ENCODE measurements at places on chromosomes 7 and 10.

- no peak for DNase-seq
- no peak overlapping the region for H3K27ac ChIP-seq
- no peaks in the 10 kb centered on the region for H3K27me3 ChIP-seq
- H3K36me3 ChIP-seq = no peaks in the 10 kb centered on the region
- H3K4me3 ChIP-seq = no peak overlapping the region
These were observed 42.5 kb upstream of the KMT2E start for GRCh38 chr7:104971290-104972071.

DNA sequence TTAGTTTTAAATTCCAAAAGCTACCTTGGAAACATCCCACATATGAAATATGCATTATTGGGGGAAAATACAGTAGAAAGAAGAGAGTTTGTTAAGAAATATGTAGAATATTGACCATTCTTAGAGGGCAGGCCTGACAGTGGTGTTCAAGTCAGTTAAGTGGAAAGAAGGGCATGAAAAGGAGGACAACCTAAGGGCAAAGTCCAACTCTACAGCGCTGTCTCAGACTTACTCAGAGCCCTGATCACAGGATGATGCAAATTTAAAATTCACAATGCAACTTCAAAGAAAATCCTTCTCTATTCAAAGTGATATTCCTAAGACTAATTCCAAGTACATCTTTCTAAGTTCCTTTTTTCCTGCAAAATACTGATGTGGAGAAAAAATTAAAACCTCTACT lies 139.1 kb upstream of the LRRTM3 start:
- no peaks in the 10 kb centered on the region for H3K36me3 ChIP-seq
- H3K27me3 ChIP-seq = no peaks in the 10 kb centered on the region
- H3K27ac ChIP-seq = no peak overlapping the region
- H3K4me3 ChIP-seq = no peak overlapping the region
- DNase-seq = no peak

DNA sequence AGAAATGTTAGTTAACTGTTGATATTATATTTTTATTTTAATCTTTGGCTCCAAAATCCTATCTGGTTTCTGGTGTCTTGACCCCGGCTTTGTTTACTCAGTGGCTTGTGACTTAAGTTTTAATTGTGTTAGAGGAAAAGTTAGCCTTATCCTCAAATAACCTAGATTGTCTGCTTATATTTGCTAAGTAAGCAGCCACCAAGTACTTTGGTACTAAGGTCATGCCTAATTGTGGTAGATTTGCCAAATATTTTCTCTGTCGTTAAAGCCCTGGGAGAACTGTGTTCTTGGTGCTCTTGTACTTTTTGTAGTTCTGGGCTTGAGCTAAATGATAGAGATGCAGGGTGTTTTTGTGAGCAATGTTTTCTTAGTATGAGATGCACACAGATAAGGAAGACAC lies 34.8 kb downstream of the GPR158 start:
- no peak for DNase-seq
- H3K36me3 ChIP-seq = no peaks in the 10 kb centered on the region
- H3K27ac ChIP-seq = no peak overlapping the region
- no peaks in the 10 kb centered on the region for H3K4me1 ChIP-seq

DNA sequence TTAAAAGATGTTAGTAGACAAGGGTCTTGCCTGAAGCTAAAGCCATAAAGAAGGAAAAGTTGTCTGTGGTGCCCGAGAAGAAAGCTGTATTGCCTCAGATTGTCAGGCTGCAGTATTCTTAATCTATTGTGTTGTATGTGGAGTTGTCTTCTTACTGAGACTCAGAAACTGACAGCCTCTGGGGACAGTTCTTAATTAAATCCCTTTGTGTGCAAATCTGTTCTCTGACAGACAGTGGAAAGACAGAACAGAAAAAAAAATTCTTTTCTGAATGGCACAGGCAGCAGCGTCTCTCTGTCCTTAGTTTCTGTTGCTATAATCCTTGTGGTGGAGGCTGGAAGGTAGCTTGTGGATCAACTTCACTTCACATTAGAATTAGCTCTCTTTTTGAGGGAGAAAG lies 16.8 kb downstream of the VWC2 start:
- DNase-seq = no peak
- no peaks in the 10 kb centered on the region for H3K36me3 ChIP-seq
- H3K4me3 ChIP-seq = no peak overlapping the region
- no peaks in the 10 kb centered on the region for H3K4me1 ChIP-seq
- no peak overlapping the region for H3K27ac ChIP-seq
- no peaks in the 10 kb centered on the region for H3K27me3 ChIP-seq

DNA sequence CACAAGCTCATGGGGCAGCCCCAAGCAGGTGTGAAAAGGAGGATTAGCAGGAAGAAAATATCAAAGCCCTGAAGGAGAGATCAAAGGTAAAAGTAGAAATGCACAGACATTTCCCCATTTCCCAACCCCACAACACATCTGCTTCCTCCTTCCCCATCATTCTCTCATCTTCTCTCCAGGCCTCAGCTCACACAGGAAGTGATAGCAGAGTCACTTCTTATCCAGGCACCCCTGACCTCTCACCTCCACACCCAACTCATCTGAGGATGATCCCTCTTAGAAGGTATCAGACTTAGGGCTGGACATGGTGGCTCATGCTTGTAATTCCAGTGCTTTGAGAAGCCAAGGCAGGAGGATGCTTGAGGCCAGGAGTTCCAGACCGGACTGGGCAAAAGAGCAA lies 18.2 kb upstream of the GJC3 start:
- H3K27me3 ChIP-seq = no peaks in the 10 kb centered on the region
- no peak for DNase-seq
- no peak overlapping the region for H3K4me3 ChIP-seq
- no peaks in the 10 kb centered on the region for H3K36me3 ChIP-seq
- no peak overlapping the region for H3K27ac ChIP-seq

- H3K27me3 ChIP-seq = no peaks in the 10 kb centered on the region
- no peaks in the 10 kb centered on the region for H3K36me3 ChIP-seq
- no peak for DNase-seq
- no peak overlapping the region for H3K27ac ChIP-seq
These were observed 241.3 kb upstream of the ADARB2 start for GRCh38 chr10:1978584-1978983.

Measured in ovary (tissue), 10 donors.